Foreskin keratinocyte (primary cell): ENCODE measurements at places on chromosomes 7 and 10. TPM values are rescaled to one million over a fixed set of nuclear protein-coding genes. Genes with fewer than 3 reads are reported as not detected.

TAC1 gene
- total RNA-seq: not detected in 2 replicates

SERPINE1 gene
- 265 and 427 TPM in 2 replicates for total RNA-seq

PSPH gene
- total RNA-seq: 32.4 and 41.5 TPM in 2 replicates

SPDYE11 gene
- not detected in 2 replicates for total RNA-seq

MCM7 gene
- 207 and 234 TPM in 2 replicates for total RNA-seq

FFAR4 gene
- not detected in 2 replicates for total RNA-seq

FAM3C gene
- total RNA-seq: 43.5 and 49.6 TPM in 2 replicates
